Fibroblast of skin of right biceps (primary cell): ENCODE measurements at places on chromosomes 7 and 10.

GRCh38 chr7:128304212-128304611 is 39.5 kb downstream of the RBM28 start:
- no peak for DNase-seq

- no peak for DNase-seq
Measured at GRCh38 chr7:115368998-115369397, 447.1 kb downstream of the MDFIC start.

DNA sequence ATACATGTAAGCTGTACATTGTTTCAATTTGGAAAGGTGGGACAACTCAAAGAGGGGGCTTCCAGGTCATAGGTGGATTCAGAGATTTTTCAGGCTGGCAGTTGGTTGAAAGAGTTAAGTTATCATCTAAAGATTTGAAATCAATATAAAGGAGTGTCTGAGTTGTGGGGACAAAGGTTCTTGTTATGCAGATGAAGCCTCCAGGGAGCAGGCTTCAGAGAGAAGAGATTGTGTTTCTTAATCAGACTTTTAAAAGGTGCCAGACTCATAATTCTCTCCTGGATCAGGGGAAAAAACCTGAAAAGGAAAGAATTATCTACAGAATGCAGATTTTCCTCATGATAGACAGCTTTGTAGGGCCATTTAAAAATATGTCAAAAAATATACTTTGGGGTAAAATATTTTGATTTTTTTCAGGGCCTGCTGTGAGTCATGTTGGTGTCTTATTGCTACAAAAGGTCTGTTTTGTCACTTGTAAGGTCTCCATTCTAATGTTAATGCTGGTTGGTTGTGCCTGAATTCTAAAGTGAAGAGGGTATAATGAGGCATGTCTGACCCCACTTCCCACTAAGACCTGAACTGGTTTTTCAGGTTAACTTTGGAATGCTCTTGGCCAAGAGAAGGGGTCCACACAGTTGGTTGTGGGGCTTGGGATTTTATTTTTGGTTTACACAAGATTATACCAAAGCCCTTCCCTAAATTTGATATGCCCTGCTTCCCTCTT is 52.7 kb upstream of the PRSS1 start:
- DNase-seq, result no peak

DNA sequence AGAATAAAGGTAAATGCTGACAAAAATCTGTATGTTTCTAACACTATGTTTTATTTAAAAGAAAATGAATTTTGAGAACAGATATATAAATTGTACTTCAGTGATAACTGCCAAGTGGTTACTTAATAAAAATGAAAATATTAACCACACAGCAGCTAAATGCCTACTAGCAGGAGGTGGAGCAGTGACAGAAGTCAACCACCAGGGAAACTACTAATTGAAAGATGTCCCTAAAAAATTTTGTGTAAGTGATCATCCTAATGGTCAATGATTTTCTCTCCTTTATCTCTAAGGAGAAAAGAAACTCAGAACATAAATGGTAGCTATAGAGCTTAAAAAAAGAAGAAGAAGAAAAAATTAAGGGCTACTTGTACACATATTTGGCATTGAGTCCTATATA is 22.9 kb downstream of the WNT16 start:
- no peak for DNase-seq

DNA sequence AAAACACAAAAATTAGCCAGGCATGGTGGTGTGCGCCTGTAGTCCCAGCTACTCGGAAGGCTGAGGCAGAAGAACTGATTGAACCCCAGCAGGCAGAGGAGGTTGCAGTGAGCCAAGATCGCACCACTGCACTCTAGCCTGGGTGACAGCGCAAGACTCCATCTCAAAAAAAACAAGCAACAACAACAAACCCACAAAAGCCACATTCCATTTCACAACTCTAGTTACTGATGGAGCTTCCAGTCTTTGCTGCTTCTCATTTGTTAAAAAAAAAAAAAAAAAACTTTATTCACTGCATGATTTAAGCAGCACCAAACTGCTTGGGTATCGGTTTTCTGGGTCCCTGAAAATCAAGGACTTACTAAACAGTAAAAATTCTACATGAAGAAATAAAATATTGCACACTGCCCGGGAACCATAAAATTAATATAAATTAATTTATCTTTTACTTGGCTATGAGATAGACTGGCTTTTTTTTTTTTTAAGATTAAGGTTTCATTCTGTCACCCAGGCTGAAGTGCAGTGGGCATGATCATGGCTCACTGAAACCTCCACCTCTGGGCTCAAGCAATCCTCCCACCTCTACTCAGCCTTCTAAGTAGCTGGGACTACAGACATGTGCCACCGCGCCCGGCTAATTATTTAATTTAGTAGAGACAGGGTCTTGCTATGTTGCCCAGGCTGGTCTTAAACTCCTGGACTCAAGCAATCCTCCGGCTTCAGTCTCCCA is 42.0 kb downstream of the SRPK2 start:
- no peak for DNase-seq

DNA sequence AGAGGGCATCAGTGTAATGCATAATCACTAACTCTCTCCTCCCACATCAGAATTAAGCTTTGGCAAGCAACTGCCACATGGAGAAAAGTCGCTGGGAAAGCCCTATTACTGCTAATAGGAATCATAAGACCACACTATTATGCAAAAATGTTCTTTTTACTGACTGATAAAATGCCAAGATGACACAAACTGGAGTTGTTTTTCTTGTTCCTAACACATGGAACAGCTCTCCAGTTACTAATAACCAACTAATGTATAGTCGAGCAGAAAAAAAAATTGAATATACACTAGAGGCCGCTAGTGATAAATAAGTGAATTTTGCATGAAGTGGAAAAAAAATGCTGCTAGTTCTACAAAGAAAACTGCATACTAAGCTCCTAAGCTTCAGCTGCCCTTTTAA is 165.6 kb downstream of the TPK1 start:
- peak; percentile 2 for DNase-seq

GRCh38 chr7:70807650-70808049 is 324.3 kb upstream of the GALNT17 start:
- DNase-seq, result no peak

- DNase-seq, result no peak
Measured at GRCh38 chr10:90919683-90920574, 958 bp downstream of the ANKRD1 start.

DNA sequence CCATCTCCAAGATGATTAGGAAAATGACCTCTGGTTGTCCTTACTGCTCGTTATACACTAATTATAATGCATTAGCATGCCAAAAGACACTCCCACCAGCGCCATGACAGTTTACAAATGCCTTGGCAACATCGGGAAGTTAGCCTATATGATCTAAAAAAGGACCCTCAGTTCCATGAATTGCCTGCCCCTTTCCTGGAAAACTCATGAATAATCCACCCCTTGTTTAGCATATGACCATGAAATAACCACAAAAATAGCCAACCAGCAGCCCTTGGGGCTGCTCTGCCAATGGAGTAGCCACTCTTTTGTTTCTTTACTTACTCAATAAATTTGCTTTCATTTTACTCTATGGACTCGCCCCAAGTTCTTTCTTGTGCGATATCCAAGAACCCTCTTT is 41.6 kb upstream of the KCNMA1 start:
- no peak for DNase-seq

- no peak for DNase-seq
Measured at GRCh38 chr7:130384371-130384801, 4.1 kb downstream of the CPA1 start.

DNA sequence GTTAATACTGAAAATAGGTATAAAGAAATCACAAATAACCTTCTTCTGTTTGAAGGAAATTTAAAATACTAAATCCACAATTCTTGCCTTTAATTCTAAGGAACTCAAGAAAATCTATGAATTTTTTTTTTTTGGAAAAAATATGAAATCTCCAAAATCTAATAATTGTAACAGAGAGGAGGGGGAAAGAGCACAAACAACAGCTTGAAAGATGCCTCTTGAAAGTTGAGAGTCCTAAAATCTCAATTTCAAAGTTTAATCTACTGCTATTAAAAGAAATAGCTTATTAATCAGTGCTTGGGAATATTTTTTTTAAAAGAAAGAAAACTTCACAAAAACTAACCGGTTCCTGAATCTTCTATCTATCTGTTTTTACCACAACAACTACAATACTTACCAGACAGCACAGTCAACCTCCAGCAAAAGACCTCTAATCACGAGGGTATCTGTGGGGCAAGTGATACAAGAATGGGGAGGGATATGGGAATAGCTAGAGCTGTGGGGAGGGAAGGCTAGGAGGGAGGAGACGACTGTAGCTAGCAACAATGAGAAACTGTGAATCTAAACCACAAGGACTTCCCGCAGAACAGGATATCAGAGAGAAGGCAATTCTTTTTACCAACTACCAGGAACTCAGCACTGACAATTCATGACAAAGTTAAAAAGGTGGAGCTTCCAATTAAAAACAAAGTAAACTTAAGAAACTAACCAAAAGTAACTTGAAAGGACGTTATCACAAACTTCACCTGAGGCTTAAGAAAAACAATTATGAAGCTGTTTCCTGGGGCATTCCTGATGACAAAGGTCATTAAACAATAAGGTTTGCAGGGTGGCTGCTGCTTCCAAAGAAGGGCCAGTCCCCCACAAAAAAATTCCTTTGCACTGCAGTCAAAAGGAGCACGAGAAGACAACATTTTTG is at the start of gene USP54:
Gene USP54 (minus strand): TSS at position 462 of the 919 bp plus-strand sequence. CDS start 15,684 bp downstream, outside the sequence.
- DNase-seq, result peak; percentile 69

DNA sequence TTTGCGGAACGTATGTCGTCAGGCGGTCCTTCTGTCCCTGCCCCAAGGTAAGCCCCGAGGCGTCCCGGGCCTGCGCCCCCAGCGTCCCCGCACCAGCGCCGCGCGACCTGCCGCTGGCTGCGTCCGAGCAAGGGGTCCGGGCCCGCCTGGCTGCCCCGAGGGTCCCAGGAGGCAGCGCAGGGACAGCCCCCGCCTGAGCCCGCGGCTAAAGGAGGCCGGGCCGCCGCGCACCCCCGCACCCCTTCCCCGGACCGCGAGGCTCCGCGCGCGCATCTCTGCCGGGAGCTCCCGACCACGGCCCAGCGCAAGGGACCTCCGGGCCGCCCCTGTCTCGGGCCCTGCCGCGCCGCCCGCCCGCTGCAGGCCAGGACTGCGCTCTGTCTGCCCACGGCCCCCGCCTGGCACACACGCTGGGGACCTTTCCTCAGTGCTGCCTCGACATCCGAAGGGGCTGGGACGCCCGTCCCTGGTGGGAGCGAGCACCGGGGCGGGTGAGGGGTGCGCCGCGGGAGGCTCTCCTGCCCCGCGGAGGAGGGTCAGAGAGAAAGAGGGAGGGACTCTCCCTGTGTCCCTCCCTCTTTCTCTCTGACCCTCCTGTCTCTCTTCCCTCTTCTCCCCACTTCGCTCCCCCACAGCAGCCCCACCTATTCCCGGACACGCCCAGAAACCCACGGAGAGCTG is 25.0 kb downstream of the SHH start:
- DNase-seq, result no peak

- DNase-seq, result no peak
Measured at GRCh38 chr7:39560408-39560807, 5.8 kb upstream of the YAE1 start.

DNA sequence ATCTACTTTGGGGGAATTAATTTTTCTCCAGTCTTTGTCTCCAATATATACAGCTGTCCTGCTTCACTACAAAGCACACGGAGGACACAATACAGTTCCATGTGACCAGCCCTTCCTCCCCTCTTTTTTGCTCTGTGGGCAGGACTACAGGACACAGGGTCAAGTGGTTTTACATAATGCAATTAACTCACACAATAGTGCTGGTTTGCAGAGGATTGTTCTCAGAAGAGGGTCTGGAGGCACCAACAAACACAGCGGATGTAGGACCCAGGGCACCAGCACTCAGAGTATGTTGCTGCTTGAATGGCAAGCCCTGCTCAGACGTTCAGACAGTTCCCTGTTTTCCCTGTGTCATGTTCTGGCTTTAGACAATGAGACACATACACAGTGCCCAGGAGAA is 52.0 kb upstream of the NPTX2 start:
- DNase-seq, result no peak

- peak; percentile 8 for DNase-seq
Measured at GRCh38 chr7:137609500-137609899, 237.3 kb downstream of the DGKI start.

DNA sequence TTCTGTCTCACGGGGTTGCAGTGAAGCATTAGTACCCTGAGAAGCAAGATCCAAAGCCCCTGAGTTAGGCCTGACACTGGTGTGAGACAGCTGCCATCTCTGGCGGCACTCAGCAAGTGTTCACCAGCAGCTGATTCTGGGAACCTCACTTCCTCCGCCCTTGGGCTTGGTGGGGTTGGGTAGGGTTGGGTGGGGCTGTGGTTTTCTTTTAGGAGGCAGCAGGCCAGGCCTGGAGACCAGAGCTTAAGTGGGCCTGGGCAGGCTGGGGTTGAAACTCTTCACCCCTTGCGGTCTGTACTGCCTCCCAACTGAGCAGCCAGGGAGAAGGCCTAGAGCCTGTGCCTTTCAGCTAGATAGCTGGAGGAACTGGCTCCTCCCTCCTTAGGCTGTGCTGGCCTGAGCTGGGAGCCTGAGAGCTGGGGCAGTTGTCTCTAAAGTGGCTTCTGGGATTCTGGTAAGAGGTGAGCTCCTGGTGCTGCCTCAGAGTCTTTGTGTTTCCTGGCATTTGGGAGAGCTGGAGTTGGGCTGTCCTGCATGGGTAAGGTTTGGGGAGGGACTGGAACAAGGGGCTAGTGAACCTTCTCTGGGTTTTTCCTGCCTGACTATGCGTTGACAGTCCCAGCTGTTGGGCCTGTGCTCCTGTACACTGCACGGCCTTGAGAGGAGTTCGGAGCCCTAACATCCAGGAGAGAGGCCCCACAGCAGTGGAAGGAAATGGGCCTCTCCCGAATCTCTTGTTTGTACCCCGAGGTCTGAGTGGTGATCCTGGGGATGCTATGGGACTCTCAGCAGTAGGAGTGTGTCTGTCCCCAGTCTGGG is 5.1 kb downstream of the TSPAN14 start:
- DNase-seq, result peak; percentile 29

GRCh38 chr10:72930276-72930675 is 24.3 kb downstream of the PLA2G12B start:
- DNase-seq, result no peak

GRCh38 chr7:149735779-149736477 is 37.5 kb downstream of the ZNF467 start:
- DNase-seq, result no peak

GRCh38 chr10:59125666-59126065 is 50.8 kb upstream of the PHYHIPL start:
- no peak for DNase-seq

DNA sequence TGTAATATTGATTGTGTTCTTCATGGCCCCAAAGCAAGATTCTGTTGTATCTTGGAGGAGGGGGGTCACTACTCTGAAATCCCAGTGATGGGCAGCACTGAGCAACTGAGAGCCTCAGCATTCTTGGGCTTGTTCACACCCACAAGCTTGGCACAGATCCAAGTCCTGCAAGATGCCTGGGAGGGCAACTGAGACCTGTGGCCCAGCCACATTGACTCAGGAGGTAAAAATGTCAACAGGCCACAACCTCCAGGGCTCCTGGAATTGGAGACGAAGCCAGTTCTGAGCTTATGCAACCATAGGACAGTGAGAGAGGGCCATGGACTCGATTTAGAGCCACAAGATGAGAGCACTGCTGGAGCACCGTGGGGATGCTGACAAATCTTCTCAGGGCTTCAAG is 3.1 kb upstream of the DOCK1 start:
- peak; percentile 92 for DNase-seq

GRCh38 chr10:85642421-85643170 is 724.0 kb downstream of the GRID1 start:
- peak; percentile 86 for DNase-seq
